Bladder microvascular endothelial cell (primary cell): ENCODE measurements at places on chromosomes 7 and 10. TPM values are rescaled to one million over a fixed set of nuclear protein-coding genes. Genes with fewer than 3 reads are reported as not detected.

KAZALD1 gene
- total RNA-seq: 0.31 and 0.49 TPM in 2 replicates

FOXI2 gene
- not detected in 2 replicates for total RNA-seq

TAS2R41 gene
- total RNA-seq: not detected in 2 replicates

FAM24B gene
- total RNA-seq: 4.0 and 4.2 TPM in 2 replicates

CYP2E1 gene
- total RNA-seq: 0.16 and 0.63 TPM in 2 replicates

AKR1D1 gene
- total RNA-seq: not detected in 2 replicates
